ENCODE measurements at places on chromosomes 12 and 14.

GRCh38 chr12:54340846-54341245 is 15.9 kb downstream of the COPZ1 start:
- no peak for DNase-seq

DNA sequence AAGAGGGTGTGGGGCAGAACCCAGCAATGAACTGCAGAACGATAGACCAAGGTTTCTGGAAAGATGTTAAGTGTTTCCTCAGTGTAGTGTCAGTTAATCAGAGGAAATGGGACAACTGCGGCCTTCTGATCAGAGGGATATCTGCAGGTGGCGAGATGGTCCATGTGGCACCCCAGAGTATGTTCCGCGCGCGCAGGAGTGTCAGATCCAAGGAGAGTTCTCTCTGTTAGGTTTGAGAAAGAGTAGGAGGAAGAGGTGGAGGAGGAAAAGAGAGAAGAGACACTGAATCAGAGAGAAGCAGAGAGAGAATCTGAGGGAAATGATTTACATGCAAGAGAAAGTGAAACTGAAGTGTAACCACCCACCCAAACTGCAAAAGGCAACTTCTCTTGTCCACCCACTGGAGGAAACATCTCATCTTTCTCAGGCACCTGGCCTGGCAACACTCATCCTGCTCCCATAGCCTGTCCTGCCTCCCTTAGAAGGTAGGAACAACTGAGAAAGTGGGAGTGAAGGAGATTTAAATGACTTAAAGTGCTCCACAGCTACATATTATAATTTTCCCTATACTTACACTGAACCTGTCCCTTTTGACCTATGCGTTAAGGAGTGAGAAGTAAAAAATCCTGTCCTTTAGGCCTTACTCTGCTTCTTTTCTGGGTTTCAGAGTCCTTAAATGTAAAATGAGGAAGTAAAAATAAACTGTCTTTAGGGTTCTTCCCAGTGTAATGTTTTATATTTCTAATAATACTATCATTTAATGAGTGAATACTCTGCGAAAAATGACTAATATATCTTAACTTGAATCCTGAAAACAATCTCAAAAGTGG is 6.8 kb upstream of the TESPA1 start:
- no peak for DNase-seq

DNA sequence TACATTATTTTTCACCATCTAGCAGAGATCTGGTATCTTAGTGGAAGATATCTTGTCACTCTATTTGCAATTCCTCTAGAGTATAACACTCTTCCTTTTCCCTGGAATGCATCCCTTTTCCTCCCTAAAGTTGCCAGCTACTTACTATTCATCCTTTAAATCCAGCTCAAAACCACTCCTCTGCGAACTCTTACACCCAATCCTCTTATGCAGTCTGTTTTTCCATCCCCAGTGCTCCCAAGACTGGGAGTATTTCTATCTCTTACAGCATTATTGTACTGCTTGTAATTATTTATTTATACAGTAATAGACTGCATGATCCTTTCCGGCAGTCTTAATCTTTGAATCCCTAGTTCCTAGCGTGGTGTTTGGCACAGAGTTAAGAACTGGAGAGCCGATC is 2.9 kb upstream of the SRGAP1 start:
- DNase-seq, result no peak

DNA sequence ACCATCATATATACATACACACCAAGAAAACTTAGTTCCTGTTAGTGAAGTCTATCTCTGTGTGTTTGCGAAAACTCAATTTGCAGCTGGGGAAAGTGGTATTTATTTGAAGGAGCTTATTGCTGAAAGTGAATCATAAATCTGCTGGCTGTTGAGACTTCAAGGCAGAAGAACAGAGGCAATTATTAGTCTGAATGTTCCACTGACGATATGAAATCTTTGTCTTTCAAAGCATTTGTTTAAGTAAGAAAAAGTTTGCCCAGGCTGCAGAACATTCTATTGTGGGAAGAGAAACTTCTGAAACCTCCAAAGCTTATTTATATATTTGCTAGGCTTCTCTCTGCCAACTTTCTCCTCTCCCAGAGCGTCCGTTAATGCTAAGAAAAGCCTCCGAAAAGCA is 255.7 kb upstream of the TMPO start:
- no peak for DNase-seq

- no peak for DNase-seq
Observed at GRCh38 chr12:94622475-94622874, 27.9 kb downstream of the TMCC3 start.

- DNase-seq, result no peak
Observed at GRCh38 chr12:1217191-1217949, 226.3 kb downstream of the ERC1 start.

DNA sequence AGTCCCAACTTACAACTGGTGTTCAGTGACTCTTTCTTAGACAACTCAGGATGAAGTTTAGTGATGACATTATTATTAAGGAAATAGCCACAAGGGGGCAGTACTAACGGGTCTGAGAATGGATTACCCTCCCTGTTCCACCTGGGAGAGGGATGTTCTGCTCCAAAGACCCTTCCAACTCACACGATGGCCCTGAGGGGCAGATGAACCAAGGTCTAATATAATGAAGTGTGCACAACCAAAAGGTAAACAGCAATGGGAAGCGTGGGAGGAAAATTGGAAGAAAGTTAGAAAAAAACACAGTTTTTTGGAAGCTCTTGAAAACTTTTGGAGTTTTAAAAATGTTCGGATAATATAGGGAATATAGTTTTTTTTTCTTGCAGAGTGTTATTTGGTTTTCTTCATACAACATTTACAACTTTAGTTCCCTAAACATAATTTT is 24.0 kb downstream of the FGF6 start:
- DNase-seq, result no peak
